Urothelium cell line (cell line): ENCODE measurements at places on chromosomes 4 and X.

GRCh38 chr4:6134612-6135220 is 65.6 kb downstream of the JAKMIP1 start:
- peak; percentile 18 for DNase-seq

DNA sequence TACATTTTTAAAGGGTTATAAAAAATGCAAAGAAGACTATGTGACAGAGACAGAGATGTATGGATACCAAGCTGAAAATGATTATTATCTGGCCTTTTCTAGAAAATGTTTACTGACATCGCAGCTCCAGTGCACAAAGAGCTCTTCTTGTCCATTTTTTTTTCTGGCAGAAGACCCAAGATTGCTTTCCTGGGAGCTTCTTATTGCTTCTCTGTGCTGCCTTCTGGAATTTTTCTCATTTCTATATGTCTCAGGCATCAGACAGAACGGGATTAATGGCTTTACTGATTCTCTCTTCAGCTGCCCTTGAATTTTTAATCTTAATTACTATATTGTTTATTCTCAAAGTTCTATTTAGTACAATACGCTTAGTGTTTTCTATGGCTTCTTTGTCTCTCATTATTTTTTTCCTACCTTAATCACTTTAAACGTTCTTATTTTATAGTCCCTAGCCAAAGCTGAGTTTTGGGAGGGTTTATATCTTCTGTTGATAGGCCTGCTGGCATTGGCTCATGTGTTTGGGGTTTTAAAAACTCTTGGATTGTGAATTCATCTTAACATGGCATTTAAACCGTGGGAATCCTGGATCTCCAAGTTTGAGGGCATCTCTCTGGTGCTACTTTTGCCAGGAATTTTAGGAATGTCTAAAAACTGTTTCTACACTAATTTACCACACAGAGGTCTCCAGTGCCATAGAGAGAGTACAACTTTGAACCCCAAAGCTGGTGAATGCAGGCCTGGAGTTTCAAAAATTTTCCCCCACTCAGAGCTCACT is 138.9 kb upstream of the LNX1 start:
- DNase-seq = no peak

- DNase-seq = no peak
Observed at GRCh38 chr4:38609614-38610013, 54.4 kb upstream of the KLF3 start.

- DNase-seq = no peak
Observed at GRCh38 chrX:43676971-43677572, 21.0 kb downstream of the MAOA start.

GRCh38 chr4:155005395-155006090 is 202.9 kb upstream of the NPY2R start:
- peak; percentile 54 for DNase-seq

DNA sequence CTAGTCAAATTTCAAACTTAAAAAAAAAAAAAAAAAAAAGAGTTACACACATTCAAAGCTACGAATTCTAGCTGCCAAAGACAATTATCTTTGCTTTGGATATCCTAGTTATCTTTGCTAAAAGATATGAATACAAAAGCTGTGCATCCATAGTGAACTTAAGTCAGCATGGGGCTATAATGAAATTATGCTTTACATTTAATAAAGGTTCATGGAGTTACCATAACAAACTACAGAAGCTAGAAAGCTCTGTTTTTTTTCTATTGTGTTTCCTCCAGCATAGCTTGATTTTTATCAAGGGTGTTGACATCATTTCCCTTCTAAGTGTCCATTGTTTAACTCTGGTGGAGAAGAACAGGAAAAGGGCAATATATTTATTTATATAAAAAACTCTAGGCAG is 234.1 kb downstream of the ANKRD50 start:
- no peak for DNase-seq

GRCh38 chrX:41733939-41734338 is 10.0 kb downstream of the GPR82 start:
- no peak for DNase-seq

DNA sequence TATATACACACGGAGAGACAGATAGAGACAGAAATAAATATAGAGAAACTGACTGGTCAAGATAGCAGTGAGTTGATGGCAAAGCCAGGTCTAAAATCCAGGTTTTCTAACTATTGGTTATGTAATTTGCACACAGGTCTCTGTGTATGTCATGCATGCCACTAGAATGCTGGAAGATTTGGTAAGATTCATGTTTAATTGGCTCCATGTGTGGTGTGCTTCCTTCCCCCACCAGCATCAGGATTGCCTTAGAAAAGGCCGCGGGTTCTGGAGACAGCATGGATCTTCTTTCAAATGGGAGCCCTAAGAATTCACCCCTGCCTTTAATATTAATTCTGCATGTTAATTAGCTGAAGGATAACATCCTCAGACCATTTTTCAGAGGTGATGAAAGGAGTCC is 31.3 kb downstream of the HAND2 start:
- no peak for DNase-seq

DNA sequence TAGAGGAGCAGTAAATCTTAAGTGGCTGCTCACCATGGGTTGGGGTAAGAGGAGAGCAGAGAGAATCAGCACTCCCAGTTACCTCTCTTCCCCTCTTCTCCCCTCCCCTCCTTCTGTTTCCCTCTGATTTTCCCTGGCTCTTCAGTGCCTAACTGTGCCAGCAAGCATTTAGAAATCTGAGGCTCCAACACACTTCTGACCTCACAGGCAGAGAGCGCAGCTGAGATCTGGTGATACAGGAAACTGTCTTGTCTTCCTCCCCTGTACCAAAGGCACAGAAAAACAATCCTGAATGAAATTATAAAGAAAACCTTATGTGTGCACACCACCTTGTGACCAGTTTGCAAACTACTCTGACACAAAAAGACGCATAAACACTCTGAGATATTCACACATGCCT is 82.4 kb upstream of the SMIM10 start:
- DNase-seq = no peak

GRCh38 chrX:37608156-37608555 is 36.7 kb downstream of the LANCL3 start:
- DNase-seq = no peak
